ENCODE measurements at places on chromosomes 13 and 19.

- DNase-seq = no peak
Observed at GRCh38 chr19:8576273-8576993, 809 bp downstream of the MYO1F start.

GRCh38 chr13:47109028-47109427 lies 212.2 kb upstream of the HTR2A start:
- DNase-seq = no peak

- DNase-seq = no peak
Observed at GRCh38 chr13:21522847-21523246, 63.7 kb upstream of the ZDHHC20 start.

DNA sequence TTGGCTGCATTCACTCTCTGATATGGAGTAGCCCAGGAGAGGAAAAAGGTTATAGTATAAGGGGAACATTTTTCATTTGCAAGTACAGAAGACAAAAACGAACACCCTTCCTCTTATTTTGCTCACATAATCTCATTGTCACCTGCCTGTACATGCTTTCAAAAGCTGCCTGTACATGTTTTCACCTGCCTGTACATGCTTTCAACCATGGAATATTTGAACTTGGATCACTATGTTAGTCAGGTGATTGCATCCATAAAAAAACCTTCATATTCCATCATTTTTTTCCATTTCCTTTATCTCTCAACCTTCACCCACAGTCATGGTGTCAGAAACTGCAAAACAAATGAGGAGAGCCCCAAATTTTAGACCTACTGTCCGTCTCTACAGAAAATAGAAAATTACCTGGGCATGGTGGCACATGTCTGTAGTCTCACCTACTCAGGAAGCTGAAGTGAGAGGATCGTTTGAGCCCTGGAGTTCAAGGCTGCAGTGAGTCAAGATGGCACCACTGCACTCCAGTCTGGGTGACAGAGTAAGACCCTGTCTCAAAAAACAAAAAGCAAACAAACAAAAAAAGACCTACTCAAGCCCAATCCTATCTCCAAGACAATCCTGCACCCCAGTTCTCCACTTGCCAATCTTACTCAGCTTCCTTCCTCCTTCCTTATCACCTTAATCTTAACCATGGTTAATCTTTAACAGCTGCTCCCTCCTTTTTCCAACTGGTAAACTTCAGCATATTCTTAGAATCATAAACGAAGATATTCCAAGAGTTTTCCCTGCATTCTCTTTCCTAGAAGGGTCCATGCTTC lies 11.6 kb downstream of the IGFL2 start:
- no peak for DNase-seq

DNA sequence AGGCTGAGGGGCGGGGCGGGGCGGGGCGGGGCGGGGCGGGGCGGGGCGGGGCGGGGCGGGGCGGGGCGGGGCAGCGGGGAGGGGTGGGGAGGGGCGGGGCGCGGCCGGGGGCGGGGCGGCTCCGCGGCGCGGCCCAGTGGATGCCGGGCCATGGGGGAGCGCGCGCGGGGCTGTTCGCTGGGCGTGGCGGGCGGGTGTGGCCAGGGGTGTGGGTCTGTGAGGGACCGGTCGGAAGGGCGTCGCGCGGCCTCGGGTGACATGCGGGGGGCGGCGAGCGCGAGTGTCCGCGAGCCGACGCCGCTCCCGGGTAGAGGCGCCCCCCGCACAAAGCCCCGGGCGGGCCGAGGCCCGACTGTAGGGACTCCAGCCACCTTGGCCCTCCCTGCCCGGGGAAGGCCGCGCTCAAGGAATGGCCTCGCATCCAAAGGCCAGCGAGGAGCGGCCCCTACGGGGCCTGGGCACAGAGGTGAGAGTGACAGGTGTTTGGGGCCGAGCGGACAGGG lies at the start of gene ZFP28:
Gene ZFP28, plus strand, starts transcription at position 188 of the 503 bp plus-strand sequence. Its CDS starts 71 bp downstream, at position 259.
- no peak for DNase-seq

- DNase-seq = no peak
Observed at GRCh38 chr19:41529484-41530183, 46.3 kb upstream of the CEACAM21 start.

- DNase-seq = no peak
Observed at GRCh38 chr19:3433313-3433712, 47.0 kb downstream of the SMIM24 start.

DNA sequence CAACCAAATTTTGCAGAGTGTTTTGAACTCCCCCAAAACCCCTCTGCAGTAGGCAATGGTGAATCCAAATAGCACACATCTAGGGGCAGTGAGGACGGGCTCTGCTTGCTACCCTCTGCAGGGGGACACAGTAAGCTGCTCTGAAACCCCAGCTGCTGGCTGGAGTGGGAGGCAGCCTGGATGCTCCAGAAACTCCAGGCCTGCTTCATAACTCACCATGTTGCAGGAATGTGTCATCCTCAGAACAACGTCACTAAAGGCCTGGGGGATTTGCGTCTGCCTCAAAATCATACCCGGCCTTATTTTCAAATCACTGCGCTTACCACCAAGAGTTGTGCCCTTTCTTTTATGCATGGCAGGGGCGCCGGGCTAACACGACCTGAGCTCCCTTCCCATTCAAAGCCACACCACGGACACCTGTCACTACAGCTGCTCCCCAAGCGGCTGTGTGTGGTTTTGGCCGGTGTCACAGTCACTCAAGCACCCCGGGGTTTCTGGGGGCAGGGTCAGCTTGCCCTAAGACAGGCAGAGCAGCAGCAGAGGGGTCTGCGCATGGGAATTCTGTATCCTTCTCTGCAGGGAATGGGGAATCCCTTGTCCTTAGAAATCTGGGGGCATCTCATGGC lies 93.9 kb downstream of the TSHZ3 start:
- DNase-seq = no peak

- DNase-seq = no peak
Observed at GRCh38 chr13:113666951-113667701, at the start of gene GRK1. Gene GRK1, plus strand, starts transcription at chr13:113667219. Its CDS starts 168 bp downstream, at chr13:113667387.

GRCh38 chr13:102235689-102236088 lies 166.2 kb downstream of the FGF14 start:
- no peak for DNase-seq

- DNase-seq = no peak
Observed at GRCh38 chr13:97327086-97327485, 105.0 kb downstream of the MBNL2 start.

- no peak for DNase-seq
Observed at GRCh38 chr19:46845959-46846459, 4.6 kb downstream of the AP2S1 start.

- DNase-seq = no peak
Observed at GRCh38 chr19:372306-372890, 27.8 kb upstream of the MIER2 start.

DNA sequence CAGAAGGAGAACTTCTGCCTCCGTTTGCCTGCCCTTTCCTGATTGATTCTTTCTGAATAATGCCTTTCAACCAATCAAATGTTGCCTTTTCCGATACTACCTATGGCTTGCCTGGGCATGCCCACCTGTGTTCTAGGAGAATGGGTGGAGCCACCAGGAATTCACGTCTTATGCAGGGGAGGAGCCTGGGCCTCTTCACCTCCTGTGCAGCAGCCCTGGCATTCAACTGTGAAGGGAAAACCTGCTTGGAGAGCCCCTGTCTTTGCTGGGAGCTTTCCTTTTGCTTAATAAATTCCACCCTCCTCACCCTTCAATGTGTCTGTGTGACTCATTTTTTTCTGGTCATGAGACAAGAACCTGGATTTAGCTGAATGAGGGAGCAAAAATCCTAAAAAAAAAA lies 730.7 kb downstream of the UQCRFS1 start:
- DNase-seq = peak; percentile 56

DNA sequence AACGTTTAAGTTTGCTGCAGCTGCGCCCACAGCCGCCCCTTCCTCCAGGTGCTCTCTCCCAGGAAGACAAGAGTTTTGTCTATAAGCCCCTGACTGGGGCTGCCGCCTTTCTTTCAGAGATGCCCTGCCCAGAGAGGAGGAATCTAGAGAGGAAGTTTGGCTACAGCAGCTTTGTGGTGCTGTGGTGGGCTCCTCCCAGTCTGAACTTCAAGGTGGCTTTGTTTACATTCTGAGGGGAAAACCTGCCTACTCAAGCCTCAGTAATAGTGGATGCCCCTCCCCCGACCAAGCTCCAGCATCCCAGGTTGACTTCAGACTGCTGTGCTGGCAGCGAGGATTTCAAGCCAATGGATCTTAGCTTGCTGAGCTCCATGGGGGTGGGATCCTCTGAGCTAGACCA lies 6.4 kb upstream of the ERICH6B start:
- DNase-seq = no peak

DNA sequence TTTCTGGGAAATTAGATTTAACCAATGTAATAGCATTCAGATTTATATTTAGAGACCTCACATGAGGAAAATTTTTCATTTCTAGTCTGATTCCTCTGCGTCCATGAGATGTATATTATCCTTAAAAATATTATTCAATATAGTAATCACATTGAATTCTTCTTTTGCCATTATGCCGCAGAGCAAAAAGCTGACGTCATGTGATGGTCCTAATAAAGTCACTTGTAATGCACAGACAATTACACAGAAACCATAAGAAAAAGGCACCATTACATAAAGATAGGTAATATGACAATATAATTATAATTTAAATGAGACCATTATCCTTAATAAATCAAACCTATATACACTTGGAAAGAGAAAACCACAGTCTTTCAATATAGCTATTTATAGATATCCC lies 1021.5 kb downstream of the PCDH9 start:
- DNase-seq = no peak

DNA sequence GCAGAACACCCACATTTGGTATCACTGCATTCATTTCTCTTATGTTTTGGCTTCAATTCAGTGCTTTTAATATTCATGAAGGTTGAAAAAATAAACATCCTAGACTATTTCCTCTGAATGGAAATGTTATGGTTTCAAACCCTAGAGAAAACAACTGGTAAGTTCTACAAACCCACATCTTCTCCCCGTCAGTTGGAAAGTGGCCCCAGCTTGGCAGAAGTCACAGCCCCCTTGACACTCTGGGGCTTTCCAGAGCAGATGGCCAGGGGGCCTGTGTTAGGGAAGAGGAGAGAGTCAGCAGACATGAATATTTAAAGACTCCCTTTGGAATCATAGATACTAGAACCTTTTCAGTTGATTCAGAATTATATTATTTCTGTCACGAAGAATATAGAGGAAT lies 123.9 kb downstream of the SHISA2 start:
- no peak for DNase-seq

DNA sequence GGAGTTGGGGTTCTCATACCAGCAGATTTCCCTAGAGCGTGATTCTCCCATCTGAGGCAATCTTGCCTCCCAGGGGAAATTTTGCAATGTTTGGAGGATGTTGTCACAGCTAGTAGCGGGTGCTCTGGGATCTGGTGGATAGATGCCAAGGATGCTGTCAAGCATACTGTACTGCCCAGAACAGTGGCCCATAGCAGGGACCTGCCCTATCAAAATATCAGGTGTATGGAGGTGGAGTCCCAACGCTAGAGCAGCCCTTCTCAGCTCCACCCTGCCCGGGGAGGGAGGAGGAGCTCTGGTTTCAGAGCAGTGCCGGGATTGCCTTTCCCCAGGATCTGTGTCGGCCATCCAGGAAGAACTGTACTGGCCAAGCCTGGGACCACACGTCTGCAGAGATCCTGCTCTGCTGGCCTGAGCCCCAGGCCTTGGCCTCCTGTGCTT lies 10.9 kb upstream of the QTRT1 start:
- no peak for DNase-seq

DNA sequence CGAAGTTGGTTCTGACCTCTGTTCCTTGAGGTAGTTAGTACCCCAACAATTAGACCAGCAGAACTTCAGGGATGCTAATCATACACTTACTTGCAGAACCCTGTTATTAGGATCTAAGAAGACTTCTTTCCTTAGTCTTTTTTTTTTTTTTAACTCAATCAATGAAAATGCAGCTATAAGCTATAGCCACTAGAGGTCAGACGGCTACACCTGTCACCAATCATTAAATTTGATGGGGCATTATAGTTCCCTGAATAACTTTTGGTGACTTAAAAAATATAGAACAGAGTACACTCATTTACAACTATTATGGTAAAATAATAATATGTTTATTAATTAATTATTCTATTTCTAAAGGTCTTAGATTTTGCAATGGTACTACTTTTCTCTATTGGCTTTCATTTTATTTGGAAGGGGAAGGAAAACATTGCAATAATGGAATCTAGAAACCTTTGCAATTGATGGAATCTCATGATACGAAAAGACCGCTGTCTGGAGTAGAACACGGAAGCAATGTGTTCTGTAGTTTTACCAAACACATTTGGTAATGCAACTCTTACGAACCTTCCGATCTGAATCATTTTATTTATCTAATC lies 483.2 kb downstream of the DIAPH3 start:
- DNase-seq = peak; percentile 48

GRCh38 chr19:47633996-47634395 lies 25.1 kb downstream of the BICRA start:
- DNase-seq = peak; percentile 26

DNA sequence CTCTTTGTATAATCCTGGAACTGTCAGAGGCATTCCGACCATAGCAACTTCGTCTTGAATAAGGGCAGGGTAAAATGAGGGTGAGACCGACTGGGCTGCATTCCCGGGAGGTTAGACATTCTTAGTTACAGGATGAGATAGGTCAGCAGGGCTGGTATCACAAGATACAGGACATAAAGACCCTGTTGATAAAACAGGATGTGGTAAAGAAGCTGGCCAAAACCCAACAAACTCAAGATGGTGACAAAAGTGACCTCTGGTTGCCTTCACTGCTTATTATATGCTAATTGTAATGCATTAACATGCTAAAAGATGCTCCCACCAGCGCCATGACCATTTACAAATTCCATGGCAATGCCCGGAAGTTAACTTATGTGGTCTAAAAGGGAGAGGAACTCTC lies 27.7 kb upstream of the MBNL2 start:
- DNase-seq = peak; percentile 57

GRCh38 chr19:3338541-3339181 lies 27.7 kb upstream of the NFIC start:
- no peak for DNase-seq

GRCh38 chr13:95226476-95226875 lies 74.8 kb downstream of the ABCC4 start:
- DNase-seq = no peak

- no peak for DNase-seq
Observed at GRCh38 chr19:42407085-42407815, 17.2 kb upstream of the CNFN start.

DNA sequence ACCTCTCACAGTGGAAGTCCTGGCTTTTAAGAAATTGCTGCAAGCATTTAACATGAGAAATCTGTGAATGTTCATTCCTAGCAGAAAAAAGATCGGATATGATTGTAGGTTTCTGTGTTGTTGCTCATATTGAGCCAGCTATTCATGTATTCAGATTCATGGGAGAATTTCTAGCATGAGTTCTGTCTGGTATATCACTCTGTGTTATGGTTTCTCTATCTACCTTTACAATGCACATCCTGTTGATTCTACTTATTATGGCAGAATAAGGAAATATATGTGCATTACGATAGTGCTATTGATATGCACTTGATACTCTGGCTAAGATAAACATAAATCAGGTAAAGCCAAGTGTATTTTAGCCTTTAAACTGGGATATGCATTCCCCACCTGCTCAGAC lies 138.2 kb downstream of the KCNRG start:
- DNase-seq = no peak

- no peak for DNase-seq
Observed at GRCh38 chr19:49498475-49498874, 2.2 kb downstream of the RPS11 start.

- DNase-seq = no peak
Observed at GRCh38 chr19:55680339-55681130, 5.5 kb downstream of the EPN1 start.

GRCh38 chr13:101308247-101309013 lies 107.9 kb downstream of the NALCN start:
- DNase-seq = no peak

GRCh38 chr19:7674010-7675005 lies 2.6 kb upstream of the MCEMP1 start:
- DNase-seq = peak; percentile 63

Measured in SW480 (cell line).